ENCODE measurements at places on chromosomes 11 and 22.
A peak's percentile ranks its signal among the peaks of the same experiment; 100 is the strongest.

GRCh38 chr11:84396521-84396920 lies 1110.4 kb upstream of the CCDC90B start:
- DNase-seq: no peak

- peak; percentile 83 for DNase-seq
Observed at GRCh38 chr11:122743949-122744348, 88.4 kb downstream of the UBASH3B start.

DNA sequence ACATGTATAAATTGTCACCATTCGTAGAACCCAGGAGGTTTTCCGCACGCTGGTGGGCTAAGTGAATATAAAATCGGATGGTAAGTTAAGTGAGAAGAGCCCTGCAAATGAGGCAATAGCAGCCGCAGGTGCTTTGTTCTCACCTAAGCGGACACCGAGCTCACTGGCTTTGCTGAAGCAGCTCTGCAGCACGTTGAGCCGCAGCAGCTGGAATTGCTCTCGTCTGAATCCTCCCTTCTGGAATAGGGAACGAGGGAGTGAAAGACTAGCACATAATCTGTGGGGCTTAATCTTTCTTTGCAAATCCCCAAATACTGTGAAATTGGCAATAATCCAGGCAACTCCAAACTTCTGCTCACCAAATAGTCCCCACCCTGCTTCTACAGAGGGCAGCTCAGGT lies 488.1 kb downstream of the NTM start:
- no peak for DNase-seq

- DNase-seq: peak; percentile 98
Observed at GRCh38 chr11:74492974-74493790, at the start of gene LIPT2. Gene LIPT2, minus strand, starts transcription at chr11:74493724. Its CDS starts 21 bp downstream, at chr11:74493703.

- no peak for DNase-seq
Observed at GRCh38 chr22:37996515-37997246, 12.3 kb upstream of the SOX10 start.

- DNase-seq: no peak
Observed at GRCh38 chr11:38448284-38448683, 1850.2 kb upstream of the RAG2 start.

- no peak for DNase-seq
Observed at GRCh38 chr11:5363679-5364078, 12.4 kb downstream of the OR51B6 start.

DNA sequence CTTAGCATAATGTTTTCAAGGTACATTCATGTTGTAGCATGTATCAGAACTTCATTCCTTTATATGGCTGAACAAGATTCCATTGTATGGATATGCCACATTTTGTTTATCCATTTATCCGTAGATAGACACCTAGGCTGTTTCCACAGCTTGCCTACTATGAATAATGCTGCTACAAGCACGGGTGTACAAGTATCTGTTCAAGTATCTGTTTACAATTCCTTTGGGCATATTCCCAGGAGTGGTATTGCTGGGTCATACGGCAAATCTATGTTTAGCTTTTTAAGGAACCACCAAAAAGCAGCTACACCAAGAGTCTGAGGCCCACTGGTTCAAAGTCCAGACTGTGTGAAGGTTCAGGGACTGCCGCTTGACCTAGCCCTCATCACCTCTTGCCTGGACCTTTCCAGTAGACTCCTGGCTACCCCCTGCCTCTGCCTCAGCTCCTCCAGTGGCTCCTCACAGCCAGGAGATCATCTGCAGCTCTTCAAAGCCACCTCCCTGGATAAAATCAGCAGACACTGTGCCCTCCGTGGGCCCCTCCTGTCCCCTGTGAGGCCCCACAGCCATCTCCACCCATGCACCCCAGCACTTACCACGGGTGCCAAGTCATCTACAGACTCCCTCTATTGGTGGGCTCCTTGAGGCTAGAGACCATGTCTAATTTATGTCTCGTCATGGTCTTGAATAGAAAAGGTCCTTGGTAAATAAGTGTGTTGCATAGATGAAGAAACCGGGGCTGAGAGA lies 160.3 kb downstream of the MN1 start:
- no peak for DNase-seq

DNA sequence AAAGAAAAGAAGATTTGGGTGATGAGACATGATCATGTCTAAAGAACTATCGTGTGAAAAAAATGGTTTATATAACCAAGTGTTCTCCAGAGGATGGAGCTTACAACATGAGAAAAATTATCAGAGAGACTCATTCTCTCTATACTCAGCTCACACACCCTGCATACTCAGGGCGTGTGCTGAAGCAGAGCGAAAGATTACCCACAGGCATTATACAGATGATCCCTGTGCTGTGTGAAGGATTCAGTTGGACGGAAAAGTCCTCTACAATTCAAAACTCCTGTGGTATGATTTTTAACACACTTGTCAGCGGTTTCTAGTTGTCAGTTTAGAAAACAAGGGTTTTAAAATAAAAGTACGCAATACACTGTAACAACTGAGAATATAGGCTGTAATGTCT lies 267.3 kb downstream of the DLG2 start:
- no peak for DNase-seq

DNA sequence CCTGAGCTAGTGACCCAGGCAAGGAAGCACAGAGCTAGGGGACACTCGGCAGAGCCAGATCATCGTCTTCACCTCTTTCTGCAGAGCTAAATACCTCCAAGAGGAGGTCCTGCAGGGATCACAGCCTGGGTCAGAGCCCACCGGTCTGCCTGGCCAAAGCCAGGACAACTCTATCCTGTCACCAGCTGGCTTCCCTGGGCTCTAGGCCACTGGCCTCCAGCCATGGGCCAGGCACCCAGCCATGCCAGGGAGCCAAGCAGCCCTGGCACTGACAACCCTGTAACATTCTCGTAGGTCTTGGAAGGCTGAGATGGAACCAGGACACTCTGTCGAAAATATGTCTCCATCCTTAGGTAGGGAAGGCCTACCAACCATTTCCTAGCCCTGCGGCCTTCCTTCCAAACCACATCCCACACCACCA lies 270.1 kb downstream of the BUD13 start:
- no peak for DNase-seq

GRCh38 chr22:17192186-17192585 lies 27.0 kb downstream of the ADA2 start:
- DNase-seq: no peak

DNA sequence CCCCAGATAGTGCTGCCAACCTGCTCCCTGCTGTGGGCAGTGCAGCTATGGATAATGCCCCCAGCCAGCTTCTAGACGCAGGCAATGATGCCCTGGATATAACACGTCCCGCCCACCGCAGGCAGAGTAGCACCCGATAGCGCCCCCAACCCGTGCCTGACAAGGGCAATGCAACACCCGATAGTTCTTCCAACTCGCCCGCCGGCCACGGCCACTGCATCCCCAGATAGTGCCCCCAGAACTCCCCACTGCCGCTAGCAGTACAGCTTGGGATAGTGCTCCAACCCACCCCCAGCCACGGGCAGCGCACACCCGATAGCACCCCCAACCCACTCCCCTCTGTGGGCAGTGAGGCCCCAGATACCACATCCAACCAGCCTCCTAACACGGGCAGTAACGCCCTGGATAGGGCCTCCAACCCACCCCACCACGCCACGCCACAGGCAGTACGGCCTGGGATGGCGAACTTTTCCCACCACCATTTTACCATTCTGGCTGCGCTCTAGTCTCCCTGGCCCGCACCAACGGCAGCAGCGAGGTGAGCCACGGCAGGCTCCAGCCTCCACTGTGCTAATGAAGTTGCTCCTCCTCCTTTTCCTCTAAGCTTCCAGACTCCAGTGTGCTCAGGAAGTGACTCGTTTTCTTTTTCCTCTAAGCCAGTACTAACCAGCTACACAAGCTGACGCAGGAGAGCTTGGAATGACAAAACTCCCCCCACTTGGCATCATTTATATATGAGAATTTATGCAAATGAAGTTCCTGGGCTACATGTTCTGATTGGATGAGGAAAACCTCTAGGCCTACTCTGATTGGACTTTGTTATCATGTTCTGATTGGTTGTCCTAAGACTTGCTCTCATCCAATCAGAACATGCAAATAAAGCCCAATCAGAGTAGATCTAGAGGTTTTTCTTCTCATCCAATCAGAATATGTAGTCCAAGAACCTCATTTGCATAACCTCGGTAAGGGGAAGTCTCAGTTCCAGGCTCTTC lies 3.0 kb upstream of the RFPL3 start:
- no peak for DNase-seq

GRCh38 chr11:92211576-92212167 lies 12.9 kb upstream of the FAT3 start:
- DNase-seq: no peak

Data from activated CD4-positive, alpha-beta T cell treated with anti-CD3 and anti-CD28 coated beads, Interleukin-2, Interleukin-4, amounts not matched to agents 100 ng/mL and 50 ng/mL, durations not matched to agents 16 hours and 8 hours (primary cell).